ENCODE measurements at places on chromosomes 2 and 18. TPM values are rescaled to one million over a fixed set of nuclear protein-coding genes. Genes with fewer than 3 reads are reported as not detected.

MTCL1 gene
- total RNA-seq: 2.1 TPM

IL36RN gene
- total RNA-seq: not detected

GRCh38 chr2:46269544-46270273 is 27.5 kb upstream of the EPAS1 start:
- DNase-seq: no peak
- H3K36me3 ChIP-seq: no peaks in the 10 kb centered on the region
- no peak overlapping the region for H3K27ac ChIP-seq
- no peaks in the 10 kb centered on the region for H3K4me1 ChIP-seq

DNA sequence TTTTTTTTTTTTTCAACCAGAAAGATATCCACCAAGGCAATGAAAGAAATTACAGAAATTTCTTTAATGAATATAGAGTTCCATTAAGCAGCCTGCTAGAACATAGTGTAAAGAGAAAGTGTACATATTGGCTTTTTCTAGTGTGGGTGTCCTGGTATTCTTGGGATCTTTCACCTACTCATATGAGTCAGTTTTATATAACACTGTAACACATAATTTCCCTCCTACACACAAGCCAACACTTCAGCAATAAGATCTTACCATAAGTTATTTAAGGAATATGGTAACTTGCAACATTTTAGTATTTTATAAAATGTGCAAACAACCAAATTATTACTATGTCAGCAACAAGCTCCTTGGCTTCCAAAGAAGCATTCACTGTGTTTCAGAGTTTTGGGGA is 59.9 kb downstream of the ZRANB3 start:
- no peak for DNase-seq
- no peaks in the 10 kb centered on the region for H3K4me1 ChIP-seq
- no peak overlapping the region for H3K27ac ChIP-seq
- no peaks in the 10 kb centered on the region for H3K36me3 ChIP-seq
- no peaks in the 10 kb centered on the region for H3K27me3 ChIP-seq
